ENCODE measurements at places on chromosomes 11 and 22.

DNA sequence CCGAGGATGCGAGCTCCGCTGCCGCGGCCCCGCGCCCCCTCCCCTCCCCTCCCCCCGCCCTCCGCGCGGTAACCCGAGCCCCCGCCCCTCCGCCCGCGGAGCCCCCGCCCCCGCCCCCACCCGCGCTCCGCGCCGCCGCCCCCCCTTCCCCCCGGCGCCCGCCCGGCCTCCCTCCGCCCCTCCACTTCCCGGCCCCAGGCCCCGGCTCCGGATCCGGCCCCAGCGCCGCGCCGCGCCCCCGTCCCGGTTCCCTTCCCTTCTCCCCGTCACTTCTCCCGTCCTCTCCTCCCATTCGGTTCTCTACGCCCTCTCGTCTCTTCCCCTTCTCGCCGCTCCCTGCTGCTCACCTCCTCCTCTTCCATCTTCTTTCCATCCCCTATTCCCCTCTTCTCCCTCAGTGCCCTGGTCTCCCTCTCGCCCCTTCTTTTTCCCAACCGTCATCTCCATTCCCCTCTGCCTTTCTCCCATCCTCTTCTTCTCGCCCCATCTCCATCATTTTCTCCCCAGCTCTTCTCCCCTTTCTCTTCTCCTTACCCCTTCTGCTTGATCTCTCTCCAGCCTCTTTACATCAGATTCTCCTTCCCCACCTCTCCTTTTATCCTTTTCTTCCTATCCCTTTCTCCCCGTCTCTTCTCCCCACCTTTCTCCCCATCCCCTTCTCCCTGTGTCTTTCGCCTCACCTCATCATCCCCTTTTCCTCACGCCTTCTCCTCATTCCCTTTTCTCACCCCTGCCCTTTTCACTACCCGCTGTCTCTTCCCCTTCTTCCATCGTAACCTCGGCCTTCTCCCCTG, at the start of gene DCHS1:
TSS of gene DCHS1 (minus strand) at position 20 of the 794 bp plus-strand sequence. CDS start 14,196 bp downstream, outside the sequence.
- no peak for DNase-seq

GRCh38 chr22:31439808-31440207, 40.4 kb downstream of the DRG1 start:
- no peak for DNase-seq

- DNase-seq: no peak
Observed at GRCh38 chr11:33689085-33689484, 11.5 kb downstream of the C11orf91 start.

GRCh38 chr11:128095466-128095981, 491.8 kb downstream of the ETS1 start:
- DNase-seq: peak; percentile 24

All from RKO (cell line).